Type B pancreatic cell (in vitro differentiated cells): ENCODE measurements at places on chromosomes 6 and 20. TPM values are rescaled to one million over a fixed set of nuclear protein-coding genes. Genes with fewer than 3 reads are reported as not detected.

DNA sequence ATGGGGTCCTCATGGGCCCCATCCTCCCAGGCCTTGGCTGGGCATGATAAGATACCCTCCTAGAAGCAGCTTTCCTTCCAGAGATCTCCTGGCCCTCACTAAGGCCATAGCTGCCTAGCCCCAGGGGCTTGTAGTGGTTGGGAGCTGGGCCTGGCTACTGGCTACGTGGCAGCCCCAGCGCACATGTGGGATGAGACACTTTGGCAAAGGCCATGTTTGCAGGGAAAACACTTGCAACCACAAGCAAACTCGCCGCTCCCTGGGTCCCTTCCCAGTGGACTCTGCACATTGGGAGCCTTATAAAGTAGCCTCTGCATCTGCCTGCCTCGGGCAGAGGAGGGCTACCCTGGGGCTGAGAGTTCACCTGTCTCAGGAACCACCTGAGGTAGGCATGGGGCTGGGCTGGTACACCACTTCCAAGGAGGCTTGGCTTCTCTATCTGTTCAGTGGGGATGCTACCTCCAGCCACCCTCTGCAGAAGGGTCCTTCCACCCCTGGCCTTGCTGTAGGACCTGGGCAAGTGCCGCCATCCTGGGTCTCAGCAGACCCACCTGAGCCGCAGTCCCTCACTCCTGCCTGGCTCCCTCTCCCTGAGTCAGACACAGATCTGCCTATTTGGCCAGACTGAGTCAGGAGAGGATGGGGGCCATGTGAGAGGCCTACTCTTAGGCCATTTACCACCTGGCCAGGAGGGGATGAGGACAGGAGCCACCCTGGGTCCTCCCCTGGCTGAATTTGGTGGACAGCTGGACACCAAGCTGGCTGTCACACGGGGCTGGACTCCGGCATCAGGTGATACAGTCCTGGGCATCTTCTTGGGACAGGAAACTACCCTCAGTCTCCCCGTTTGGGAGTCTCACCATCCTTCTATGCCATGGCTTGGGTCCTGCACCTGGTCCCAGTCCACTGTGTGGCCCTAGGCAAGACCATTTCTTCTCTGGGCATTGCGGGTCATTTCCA, at the start of gene BPIFB2:
Gene BPIFB2, plus strand, starts transcription at position 329 of the 960 bp plus-strand sequence. CDS start 871 bp downstream, outside the sequence.
- DNase-seq: no peak

GRCh38 chr20:36331209-36331608, 25.1 kb downstream of the DLGAP4 start:
- no peak for DNase-seq

GRCh38 chr6:15399641-15400470, 154.0 kb downstream of the JARID2 start:
- DNase-seq: no peak

BPIFB4 gene
- not detected in 2 replicates for total RNA-seq

DNA sequence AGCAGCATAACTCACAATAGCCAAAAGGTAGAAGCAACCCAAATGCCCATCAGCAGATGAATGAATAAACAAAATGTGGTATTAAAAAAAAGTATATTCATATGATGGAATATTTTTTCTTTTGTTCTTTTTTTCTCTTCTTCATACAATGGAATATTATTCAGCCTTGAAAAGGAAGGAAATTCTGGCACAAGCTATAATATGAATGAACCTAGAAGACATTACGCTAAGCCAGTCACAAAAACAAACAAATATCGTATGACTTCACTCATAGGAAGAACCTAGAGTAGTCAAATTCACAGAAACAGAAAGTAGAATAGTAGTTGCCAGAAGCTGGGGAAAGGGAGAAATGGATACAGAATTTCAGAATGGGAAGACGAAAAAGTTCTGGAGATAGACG, 63.7 kb downstream of the RBL1 start:
- no peak for DNase-seq

GRCh38 chr20:44143936-44144335, 43.1 kb downstream of the JPH2 start:
- DNase-seq: no peak

DNA sequence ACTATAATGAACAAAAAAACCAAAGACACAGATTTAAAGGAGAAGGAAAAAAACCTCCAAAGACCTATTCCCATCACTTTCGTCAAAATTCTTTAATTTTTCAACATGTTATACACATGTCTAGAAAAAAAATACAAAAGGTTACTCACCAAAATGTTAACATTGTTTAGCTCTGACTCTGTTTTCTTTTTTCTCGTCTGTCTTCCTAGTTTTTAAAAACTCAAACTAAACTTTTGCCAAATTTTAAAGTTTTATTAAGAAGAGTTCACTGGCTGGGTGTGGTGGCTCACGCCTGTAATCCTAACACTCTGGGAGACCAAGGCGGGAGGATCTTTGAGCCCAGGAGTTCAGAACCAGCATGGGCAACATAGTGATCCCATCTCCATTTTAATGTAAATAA, 10.8 kb downstream of the MCUR1 start:
- no peak for DNase-seq

MICB gene
- 0.14 and 0.86 TPM in 2 replicates for total RNA-seq

TSBP1 gene
- total RNA-seq: not detected in 2 replicates

DNA sequence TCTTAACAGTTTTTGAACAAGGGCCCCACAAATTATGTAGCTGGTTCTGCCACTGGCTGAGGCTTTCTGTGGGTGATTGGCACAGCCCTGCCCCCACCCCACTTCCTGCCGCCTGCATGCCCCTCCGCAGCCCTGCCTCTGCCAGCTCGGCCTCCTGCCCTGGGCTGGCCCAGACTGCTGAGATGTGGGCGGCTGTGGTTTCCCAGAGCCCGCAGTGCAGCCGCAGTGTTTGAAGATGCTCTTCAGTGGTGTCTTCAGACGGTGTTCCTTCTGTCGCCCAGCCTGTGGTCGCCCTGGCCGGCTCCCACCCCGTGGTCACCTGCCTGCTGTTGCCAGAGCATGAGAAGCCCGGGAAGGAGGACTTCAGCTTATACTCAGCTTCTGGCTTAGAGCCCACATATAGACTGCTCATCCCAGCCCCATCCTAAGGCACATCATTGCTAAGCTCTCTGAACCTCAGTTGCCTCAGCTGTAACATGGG, 154.3 kb downstream of the VEGFA start:
- no peak for DNase-seq

RTF2 gene
- 63.5 and 71.2 TPM in 2 replicates for total RNA-seq

- DNase-seq: no peak
Measured at GRCh38 chr6:95693108-95693507, 115.8 kb downstream of the MANEA start.

SIM1 gene
- total RNA-seq: 6.3 and 7.1 TPM in 2 replicates

DNA sequence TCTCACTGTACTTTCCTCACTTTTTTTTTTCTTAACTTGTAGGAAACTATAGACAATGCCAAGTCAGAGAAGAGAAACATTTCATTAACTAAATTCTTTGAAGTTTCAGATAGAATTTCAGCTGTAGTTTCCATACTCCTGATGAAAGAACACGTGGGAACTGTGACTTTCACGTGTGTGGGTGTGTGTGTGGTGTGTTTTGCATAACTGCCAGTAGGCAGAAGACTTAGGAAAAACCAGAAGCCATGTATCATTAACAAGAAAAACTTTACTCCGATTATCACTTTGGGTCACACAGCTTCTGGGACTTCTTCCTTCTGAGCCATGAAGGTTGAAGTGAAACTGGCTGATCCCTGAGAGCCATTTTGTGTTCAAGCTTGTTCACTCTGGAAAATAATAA, 483.3 kb downstream of the TFAP2B start:
- DNase-seq: no peak

DNA sequence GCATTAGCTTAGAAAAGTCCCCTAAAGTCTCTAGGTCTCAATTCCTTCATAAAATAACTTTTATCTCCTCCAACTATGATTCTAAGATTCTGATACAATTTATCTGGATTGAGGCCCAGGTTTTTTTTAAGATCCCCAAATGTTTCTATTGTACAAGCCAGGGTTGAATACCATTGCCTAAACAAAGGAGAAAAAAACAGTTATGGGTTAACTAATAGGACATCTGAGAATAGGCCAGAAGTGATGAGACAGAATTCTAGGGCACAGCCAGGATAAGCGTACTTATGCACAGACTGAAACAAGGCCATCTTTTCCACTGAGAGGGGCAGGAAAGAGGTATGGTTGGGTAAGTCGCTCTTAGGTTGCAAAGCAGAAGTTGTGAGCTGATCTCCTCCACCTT, 26.4 kb downstream of the EPB41L2 start:
- DNase-seq: no peak

LST1 gene
- not detected in 2 replicates for total RNA-seq
